NK-92 treated with Interleukin-12 subunit alpha and Interleukin-12 subunit beta, amount 100 ng/mL, for 24 hours (cell line): ENCODE measurements at places on chromosomes 7 and 10.

DNA sequence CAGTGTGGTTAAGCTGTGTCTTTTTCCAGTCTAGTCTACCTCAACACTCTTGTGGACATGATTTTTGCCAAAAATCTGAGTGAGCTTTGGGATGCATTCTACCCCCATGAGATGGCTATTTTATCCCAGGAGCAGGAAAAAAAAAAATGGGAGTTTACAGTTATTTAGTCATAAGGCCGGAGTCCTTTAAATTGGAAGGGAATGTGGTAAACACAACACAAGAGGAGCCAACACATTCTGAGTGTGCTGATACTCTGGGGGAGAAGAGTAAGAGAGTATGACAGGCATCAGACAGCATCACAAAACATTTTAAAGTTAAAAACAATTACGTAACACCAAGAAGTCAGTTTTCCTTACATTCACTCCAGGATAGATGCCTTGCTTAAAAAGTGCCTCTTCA lies 46.1 kb downstream of the C1GALT1 start:
- DNase-seq = no peak

DNA sequence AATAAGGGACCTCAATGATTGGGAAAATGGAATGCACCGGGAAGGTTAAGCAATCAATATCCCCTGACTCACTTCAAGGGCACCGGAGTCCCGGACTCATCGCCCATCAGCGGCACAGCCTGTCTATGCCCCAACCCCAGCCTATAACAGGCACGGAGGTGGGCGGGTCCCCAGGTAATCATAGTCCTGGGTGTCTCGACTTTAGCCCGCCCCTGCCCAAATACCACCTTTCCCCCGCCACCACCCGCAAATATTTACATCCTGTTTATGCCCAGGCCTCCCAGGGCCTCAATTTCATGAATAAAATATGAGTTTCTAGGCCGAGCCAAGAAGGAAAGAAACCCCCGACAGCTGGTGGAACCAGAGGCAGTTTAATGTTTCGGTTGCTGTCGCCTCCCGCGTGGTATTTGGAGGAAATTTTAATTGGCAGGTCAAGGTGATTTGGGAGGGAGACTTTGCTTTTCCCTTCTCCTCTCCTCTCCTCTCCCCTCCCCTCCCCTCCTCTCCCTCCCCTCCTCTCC lies 15.6 kb upstream of the RFC2 start:
- no peak for DNase-seq

DNA sequence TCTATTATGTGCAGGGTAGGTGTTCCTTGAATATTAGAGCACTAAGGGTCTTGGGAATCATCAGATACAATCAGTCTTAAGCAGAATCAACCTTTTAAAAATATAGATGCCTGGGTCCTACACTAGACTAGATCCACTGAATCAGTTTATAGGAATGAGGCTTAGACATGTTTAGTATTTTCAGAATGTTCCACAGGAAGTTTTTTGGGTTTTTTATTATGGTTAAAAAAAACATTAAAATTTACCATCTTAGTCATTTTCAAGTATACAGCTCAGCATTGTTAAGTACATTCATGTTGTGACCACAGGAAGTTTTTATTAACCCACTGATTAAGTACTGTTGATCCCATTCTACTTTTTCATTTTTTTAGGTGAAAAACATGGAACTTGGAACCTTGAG lies 135.7 kb downstream of the LCOR start:
- DNase-seq = no peak

GRCh38 chr7:84194484-84195271 lies at the start of gene SEMA3A:
Gene SEMA3A (minus strand): TSS chr7:84194789. CDS start chr7:84194586, 203 bp downstream.
- DNase-seq = peak; percentile 3

DNA sequence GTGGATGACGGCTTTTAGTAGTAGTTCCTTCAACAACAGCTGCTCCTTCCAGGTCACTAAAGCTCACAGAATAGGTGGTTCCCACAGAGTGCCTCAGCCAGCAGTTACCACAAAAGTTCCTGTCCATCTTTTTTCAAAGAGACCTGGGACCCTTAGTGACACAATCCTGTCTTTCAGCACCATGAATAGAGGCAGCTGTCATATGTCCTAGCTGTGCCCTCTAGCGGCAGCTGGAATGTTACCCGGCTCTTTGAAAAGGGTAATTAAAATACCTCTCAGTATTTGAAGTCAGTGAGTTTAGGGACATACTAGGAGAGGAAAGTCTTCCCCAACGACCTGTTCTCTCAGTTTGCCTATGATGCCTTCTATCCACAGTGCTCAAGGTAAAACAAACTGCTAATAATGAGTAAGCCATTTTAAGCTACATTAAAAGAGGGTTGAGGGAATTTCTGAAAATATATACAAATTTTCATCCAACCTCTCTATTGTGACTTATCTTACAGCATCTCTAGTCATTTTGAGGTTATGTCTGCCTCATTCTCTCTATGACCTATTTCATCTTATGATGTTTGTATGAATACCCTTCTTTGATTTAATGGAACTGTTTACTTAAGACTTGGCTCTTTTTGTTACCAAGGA lies 290.8 kb downstream of the NXPH1 start:
- peak; percentile 0 for DNase-seq

DNA sequence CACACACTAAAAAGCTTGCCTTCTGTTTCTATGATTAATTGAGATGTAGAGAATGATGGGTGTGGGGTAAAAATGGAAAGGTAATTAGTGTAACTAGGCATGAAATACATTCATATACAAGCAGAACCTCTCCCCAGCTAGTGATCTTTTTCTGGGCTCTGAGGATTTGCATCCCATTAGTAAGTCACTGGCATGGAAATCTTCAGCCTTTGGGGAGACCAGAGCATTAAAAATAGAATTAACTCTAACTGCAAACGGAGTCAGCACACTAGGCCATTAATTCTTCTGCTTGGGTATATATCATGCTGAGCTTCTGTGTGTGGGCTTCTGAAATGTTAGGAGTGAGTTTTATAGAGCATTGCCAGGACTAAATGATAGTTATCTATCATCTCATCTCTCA lies 128.9 kb downstream of the HDAC9 start:
- DNase-seq = no peak

GRCh38 chr7:2144926-2145325 lies 87.8 kb downstream of the MAD1L1 start:
- DNase-seq = no peak

- DNase-seq = no peak
Observed at GRCh38 chr10:132570771-132571649, 33.4 kb downstream of the INPP5A start.

DNA sequence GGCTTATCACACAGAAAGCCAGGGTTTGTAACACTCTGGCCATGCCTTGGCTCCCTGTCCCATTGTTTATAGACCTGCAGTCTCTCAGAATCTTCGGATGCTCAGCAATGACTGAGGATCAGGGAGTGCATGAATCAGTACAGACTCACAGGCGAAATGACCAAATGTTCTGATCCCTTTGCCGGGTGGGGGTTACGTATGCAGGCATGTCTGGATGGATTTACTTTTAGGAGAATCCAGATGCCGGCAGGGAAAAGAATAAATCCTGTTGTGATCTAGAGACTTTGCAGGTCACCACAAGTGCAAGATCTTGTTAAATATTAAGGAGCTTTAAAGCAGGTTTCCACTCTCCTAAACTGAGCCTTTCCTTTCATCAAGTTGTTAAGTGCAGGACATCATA lies 149.5 kb downstream of the SFMBT2 start:
- DNase-seq = no peak

DNA sequence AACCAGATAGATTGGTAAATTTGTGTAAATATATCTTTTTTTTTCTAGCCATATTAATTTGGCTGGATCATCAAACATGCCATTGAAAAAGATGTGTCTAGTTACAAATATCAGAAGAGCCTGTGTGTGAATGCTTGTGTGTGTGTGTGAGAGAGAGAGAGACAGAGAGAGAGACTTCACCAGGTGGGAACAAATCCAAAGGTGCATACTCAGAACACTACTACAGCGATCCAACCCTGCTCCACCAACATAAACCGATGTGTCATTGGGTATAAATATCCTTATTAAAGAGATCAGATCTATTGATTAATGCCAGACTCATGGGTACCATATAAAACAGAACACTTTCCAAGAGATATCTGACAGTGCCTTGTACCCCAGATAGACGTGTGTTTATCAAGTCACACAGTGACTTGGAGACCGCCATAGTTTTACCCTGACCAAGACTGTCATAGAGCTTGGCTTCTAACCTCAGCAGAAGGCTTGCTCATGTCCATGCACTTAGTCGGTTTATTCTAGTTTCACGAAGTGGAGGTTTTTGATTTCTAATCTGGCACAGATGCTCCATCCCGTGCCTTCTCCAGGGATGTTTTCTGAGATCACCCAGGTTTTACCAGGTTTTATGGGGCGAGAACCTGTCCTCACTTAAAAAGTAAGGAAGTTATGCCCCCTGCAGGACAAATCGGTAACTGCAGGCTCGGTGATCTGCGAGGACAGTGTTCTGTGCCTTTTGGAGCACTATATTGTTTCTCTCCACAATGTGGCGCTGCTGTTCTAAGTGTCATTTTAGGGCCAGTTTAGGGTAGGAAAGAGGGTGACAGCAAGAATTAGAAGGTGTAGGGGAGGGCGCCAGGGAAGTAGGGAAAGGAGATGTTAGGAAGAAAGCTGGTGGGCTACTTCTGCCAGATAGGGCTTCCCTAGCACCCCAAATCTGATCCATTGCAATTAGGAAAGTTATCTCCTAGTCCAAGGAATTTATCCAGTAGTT lies 29.3 kb upstream of the WNT8B start:
- DNase-seq = peak; percentile 77

- no peak for DNase-seq
Observed at GRCh38 chr7:124630395-124630794, 135.2 kb downstream of the GPR37 start.

GRCh38 chr10:103197903-103198302 lies 4.8 kb upstream of the NT5C2 start:
- DNase-seq = no peak

- DNase-seq = no peak
Observed at GRCh38 chr7:69465262-69465661, 133.0 kb upstream of the AUTS2 start.

GRCh38 chr7:53111031-53111430 lies 75.6 kb downstream of the POM121L12 start:
- DNase-seq = no peak

GRCh38 chr7:36283711-36284130 lies 105.9 kb upstream of the ANLN start:
- no peak for DNase-seq

- DNase-seq = no peak
Observed at GRCh38 chr10:78763651-78764395, 304.9 kb upstream of the ZMIZ1 start.

DNA sequence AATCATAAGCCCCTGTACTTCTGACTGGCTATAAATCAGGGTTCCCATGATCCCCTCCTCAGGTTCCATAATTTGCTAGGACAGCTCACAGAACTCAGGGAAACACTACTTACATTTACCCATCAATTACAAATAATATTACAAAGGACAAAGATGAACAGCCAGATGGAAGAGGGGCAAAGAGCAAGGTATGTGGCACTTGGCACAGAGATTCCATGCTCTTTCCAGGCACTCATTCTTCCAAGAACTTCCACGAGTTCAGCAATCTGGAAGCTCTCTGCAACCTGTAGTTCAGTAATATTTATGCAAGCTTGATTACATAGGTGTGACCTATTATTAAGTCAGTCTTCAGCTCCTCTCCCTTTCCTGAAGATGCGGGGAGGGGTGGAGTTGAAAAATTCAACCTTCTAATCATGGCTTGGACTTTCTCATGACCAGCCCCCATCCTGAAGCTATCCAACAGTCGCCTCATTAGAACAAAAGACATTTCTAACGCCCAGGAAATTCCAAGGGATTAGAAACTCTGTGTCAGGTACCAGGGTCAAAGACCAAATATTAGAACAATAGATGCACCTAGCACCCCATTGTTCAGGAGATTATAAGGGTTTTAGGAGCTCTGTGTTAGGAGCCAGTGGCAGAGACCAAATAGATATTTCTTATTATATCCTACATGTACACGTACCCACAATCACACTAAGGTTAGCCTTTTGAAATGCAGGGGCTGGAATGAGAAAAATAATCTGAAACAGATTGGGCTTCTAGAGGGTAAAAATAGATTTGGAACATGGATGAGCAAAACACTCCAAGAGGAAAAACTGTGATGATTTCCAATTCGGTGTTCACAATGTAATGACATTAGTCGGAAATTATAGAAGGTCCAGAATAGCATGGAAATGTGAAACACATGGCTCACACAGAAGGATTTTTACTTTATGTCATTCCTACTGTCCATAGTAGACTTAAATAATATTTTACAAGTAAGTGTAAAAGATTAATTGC lies 7.0 kb downstream of the ANKMY2 start:
- no peak for DNase-seq

GRCh38 chr10:131049016-131049415 lies 262.5 kb downstream of the TCERG1L start:
- DNase-seq = no peak

DNA sequence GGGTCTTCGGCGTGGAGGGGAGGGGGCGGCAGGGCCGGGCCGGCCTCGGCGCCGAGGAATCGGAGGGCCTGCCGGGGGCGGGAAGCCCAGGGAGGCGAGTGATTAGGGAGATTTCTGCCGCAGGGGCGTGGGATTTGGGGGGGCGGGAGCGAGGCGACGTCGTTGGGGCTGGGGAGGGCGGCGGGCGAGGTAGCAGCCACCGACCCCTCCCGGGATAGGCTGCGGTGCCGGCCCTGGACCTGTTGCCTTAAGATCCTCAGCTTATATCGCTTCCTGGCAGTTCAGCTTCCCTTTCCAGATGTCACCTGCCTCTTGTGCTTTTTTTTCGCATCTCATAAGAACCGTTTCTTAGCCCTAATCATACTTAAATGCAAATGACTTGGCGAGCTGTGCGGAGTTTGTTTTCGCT lies 655 bp downstream of the LMTK2 start:
- no peak for DNase-seq

DNA sequence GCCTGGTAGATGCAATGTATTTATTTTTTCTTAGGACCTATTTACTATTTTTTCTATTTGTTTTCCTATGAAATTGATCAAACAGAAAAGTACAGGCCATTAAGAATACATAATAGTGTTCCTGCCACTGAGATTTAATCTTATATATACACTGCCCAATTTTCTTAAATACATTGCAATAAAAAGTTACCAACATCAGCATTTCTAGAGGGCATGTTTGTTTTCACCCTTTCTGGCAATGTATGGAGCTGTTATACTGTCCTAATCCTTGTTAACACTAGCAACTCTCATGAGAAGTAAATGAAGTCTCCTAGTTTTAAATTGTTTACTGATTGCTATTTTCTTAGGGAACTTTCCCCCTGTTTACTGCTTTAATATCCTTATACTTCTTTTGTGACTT lies 359.1 kb upstream of the SEMA3A start:
- DNase-seq = no peak

- no peak for DNase-seq
Observed at GRCh38 chr7:124765401-124766352, at the start of gene GPR37. Gene GPR37 (minus strand): TSS chr7:124765792. CDS start chr7:124764976, 816 bp downstream.

GRCh38 chr10:32964270-32964669 lies 6.2 kb upstream of the ITGB1 start:
- no peak for DNase-seq

DNA sequence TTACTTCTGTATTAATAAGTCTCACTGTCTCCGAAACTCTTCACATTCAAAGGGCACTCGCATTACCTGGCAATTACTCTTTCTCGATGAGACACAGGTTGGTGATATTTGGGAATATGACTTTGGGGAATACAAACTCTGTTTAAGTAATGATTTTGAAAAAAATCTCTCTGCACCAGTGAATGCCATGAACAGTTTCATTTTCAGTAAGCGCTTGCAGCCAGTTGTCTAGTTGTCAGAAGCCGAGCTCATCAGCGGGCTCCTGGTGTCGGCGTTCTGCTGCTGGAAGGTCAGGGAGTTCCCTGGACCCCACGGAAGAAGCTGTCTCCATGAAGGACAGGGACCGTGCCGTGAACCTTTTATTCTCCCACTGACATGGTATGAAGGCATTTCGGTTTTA lies 57.7 kb downstream of the PTPRE start:
- DNase-seq = no peak

GRCh38 chr7:10838228-10838627 lies 135.4 kb upstream of the PHF14 start:
- no peak for DNase-seq
